ENCODE measurements at places on chromosomes 7 and 10.
A peak's percentile ranks its signal among the peaks of the same experiment; 100 is the strongest.

GRCh38 chr10:117875793-117876192 is 170.9 kb downstream of the RAB11FIP2 start:
- DNase-seq: no peak

DNA sequence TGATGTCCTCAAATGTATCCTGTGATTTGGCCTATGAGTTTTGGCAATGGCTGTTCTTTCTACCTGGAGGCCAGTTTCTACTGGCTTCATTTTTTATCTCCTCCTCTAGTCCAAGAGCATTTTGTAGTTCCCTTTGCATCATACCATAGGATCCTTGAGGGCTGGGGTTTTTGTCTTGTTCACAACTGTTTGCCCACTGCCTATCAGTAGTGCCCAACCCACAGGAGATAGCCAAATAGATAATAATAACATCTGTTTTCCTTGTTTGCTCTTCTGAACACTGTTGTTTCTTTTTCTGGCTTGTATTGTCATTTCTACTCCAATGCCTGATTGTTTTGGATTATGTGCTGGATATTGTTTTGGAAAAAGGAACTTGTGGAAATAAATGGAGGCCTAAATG is 3.4 kb downstream of the CDK1 start:
- DNase-seq: no peak

- no peak for DNase-seq
Measured at GRCh38 chr10:103765981-103766380, 89.4 kb downstream of the SH3PXD2A start.

GRCh38 chr10:101055411-101055810 is 6.4 kb upstream of the KAZALD1 start:
- no peak for DNase-seq

GRCh38 chr7:107001490-107001889 is 43.0 kb upstream of the PRKAR2B start:
- DNase-seq: no peak

- DNase-seq: no peak
Measured at GRCh38 chr10:3433131-3433530, 260.5 kb upstream of the PITRM1 start.

DNA sequence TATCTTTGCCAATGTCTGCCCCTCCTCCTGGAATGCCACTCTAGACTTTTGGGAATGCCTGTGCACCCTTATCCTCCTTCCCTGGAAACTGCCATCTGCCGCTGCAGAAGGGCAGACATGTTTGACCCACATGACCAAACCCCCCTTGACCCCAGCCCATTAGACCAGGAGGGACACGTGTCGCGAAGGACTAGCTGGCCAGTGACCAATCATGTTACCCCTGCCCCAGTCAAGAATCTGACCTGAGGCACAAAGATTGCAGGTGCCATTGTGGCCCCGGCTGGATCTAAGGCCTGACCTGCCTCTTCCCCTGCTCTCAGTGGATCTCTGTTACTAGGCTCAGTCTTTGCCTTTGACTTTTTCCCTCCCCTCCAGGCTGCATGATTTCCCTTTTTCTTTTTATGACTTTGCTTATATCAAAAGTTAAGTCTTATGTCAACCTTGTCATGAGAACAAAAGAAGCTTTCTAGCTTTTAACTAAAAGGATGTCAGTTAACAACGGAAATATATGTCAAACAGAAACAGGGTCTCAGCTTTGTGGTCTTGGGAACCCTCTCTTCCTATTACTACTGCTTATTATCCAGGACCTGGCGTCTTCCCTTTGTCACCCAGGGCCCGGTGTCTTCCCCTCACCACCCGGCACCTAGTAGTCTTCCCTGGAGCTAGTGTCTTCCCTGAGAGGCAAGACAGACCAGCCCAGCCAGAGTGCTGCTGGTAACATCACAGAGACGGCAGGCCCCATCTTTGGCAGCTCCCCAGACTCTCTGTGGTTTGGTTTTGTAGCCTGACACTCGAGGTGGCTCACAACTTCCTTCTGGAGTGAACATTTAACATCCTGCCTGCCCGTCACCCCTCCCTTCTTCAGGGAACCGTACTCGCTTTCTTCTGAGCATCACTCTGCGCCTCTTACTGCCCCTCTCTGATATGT is 24.4 kb upstream of the PPIF start:
- DNase-seq: no peak

DNA sequence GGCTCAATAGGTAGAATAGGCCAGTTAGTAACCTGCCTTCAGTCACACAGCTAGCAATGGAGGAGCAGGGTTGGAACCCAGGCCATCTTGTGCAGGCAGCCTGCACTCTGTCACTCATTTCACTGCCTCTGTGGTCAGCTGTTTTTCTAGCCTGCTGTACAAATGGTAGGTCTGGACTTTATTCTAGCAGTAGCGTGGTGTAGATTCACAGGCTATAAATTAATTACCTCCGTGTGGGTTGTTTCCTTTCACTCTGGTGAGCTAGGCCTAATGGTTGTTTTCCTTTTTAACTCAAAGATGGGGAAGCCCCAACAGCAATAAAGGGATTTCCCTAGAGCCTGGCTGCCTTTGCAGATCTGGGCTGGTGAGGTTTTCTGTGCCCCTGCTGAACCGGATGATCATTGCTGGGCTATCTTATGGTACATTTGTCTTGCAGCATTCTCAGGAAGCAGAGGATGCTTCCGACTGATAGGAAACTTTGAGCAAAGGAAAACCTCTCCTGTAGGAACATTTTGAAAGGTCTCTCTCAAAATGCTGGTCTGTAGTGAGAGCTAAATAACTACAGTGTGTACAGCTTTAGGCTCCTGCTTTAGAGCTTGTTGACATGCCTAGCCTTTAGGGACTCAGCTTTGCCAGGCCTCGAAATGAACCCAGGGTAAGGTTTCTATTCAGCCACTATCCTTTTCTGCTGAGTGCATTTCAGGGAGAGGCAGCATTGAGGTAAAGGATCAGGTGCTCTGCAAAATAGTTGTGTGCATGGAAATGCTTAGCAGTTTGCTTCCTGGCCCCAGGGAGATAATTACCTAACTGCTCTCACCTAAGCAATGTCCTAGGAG is 157.4 kb downstream of the ST7 start:
- no peak for DNase-seq

GRCh38 chr7:14209896-14210484 is 220.5 kb upstream of the ETV1 start:
- no peak for DNase-seq

GRCh38 chr10:32379950-32380551 is 33.1 kb upstream of the EPC1 start:
- DNase-seq: no peak

DNA sequence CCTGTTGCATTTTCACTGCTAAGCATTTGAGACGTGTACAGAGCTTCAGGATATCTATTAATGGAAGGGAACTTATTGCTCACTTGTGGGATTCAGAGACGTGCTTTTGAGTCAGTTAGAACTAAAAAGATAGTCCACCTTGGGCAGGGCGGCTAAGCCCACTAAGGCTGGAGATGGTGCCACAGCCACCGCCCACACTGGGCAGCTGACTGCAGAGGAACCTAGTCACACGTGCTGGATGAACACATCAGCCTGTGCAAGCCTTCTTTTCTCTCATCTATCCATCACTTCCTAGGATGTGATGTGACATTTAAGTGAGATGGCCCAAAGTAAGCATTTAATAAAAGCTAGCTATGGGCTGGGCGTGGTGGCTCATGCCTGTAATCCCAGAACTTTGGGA is 78.0 kb downstream of the PTPRE start:
- no peak for DNase-seq

- DNase-seq: no peak
Measured at GRCh38 chr7:148037044-148037443, 553.5 kb upstream of the C7orf33 start.

DNA sequence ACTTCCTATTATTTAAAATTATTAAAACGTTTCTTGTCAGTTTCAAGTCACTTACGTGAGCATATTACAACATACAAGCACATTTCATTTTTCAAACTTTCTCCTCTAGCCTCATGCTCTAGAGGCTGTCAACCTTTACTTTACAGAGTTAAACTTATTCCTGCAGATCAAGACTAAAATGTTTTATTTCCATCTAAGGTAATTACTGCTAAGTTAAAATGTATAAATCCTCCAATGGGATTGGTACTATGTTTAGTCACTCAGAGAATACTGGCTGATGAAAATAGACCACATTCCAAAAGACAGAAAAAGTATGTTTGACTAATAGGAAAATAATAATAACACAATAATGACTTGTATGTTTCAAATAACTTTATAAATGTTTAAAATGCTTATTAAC is 8.4 kb upstream of the TRDMT1 start:
- DNase-seq: no peak

GRCh38 chr7:30635798-30636197 is 41.1 kb downstream of the GARS1 start:
- no peak for DNase-seq

DNA sequence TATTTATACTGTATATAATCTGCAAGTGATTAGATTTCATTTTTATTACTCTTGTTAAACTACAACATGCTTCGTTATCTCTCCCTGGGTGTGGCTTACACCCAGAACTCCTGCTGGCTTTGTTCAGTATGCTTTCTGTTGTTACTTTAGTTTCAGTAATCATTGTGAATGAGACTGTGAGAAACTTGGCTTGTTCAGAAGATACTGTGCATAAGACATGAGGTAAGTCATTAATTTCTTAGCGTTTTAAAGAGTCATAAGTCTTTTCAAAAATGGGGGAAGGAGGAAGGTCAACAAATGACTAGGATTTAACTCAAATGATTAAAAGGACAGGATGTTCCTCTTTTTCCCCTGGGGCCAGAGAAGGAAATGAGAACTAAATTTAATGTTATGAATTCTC is 11.6 kb upstream of the ADD3 start:
- no peak for DNase-seq

DNA sequence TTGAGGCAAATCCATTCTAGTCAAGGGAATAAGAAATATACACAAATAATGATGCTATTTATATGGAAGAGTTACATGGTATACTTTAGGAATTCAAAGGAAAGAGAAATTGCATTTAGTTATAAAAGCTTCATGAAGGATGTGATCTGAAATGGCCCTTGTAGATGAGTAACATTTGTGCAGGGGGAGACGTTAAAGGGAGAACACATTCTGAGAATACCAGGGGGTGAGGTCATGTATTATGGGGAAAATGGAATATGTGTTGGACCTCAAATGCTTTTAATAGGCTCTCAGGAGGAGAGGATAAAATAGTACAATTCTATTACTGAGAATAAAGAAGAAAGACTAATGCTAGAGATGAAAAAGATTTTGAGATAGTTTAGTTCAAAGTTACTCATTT is 122.5 kb upstream of the NOBOX start:
- DNase-seq: no peak

- no peak for DNase-seq
Measured at GRCh38 chr7:129793506-129794310, 159.1 kb downstream of the UBE2H start.

- DNase-seq: no peak
Measured at GRCh38 chr7:35025369-35025870, 11.9 kb downstream of the DPY19L1 start.

GRCh38 chr10:47283101-47283630 is 16.8 kb upstream of the GDF10 start:
- DNase-seq: no peak

GRCh38 chr10:85642082-85642420 is 724.5 kb downstream of the GRID1 start:
- DNase-seq: no peak

- no peak for DNase-seq
Measured at GRCh38 chr10:7035126-7035761, 375.6 kb downstream of the SFMBT2 start.

- DNase-seq: no peak
Measured at GRCh38 chr10:98445200-98445812, 1.4 kb downstream of the HPS1 start.

DNA sequence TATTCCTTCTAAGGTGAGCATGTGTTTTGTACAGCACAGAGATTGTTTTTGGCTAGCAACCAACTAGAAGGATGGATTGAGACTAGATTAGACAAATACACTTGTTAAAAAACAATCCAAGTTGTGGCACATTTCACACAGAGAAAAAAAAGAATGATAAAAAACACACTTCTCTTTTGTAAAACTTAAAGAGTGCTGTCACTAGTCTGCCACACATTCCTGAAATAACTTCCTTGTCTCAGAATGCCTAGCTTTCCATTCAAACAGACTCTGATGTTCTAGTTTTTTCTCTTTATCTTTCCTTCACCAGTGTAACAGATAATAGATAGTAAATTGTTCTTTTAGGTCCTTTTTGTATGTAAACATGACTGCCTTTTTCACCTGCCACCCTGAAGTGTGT is 11.4 kb downstream of the DLD start:
- no peak for DNase-seq

DNA sequence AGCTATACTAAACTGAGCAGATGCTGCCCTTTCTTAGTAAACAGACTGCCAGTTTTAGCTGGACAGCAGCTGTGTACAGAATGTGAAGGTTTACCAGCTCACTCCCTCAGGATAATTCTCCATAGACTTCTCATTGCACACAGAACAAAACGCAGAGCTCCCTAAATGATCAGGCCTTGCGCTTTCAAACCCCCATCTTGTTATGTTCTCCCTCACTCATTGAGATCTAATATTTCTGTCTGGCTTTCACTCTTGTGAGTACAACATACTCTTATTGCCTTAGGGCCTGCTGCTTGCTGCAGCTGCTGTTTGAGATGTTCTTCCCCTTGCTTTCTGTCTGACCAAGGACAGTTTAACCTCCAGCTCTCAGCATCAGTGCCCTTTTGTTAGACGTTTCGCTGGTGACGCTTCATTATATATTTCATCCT is 17.3 kb downstream of the VWDE start:
- no peak for DNase-seq

DNA sequence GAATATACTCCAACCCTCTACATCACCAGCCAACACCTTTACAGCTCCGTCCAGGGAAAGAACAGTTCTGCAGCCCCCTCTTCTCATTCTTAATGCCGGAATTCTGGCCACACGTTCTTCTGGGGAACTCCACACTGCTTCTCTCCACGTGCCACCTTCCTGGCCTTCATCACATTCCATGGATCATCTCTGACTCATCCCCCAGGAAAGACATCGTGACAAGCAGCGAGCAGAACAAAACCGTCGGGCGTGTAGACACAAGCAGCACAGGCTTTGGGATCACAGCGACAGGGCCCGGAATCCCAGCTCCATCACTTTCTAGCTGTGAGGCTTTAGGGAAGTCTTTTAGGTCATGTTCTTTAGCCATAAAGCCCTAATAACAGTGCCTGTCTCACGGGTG is 590.3 kb upstream of the FOXK1 start:
- DNase-seq: no peak

DNA sequence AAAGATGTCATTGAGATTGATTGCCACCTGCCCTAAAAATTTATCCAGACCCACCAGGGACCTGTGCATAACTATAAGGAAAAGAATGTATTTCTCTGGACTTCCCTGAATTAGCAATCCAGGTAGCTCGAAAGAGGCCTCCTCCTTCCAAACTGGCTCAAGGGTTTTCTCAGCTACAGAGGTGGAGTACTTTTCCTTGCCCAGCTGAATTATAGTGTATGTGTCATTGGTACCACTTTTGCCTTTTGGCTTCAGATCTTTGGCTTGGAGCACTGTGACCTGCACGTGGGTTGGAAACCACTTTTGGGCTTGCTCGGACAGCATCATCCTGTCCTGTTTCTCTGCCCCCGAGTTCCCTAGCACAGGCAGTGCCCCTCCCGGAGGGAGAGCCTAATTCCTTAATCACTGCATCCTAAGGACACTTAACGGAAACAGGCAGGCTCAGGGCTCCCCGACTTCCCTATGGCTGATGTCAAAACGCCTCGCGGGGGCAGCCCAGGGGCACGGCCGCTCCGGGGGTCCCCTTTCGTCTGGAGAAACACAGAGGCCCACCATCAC is 825 bp downstream of the RAB11FIP2 start:
- peak; percentile 27 for DNase-seq
